AG09309 (cell line): ENCODE measurements at places on chromosomes 6 and 20.

- no peak for DNase-seq
These were observed 5.9 kb downstream of the SMAP1 start for GRCh38 chr6:70673601-70674000.

DNA sequence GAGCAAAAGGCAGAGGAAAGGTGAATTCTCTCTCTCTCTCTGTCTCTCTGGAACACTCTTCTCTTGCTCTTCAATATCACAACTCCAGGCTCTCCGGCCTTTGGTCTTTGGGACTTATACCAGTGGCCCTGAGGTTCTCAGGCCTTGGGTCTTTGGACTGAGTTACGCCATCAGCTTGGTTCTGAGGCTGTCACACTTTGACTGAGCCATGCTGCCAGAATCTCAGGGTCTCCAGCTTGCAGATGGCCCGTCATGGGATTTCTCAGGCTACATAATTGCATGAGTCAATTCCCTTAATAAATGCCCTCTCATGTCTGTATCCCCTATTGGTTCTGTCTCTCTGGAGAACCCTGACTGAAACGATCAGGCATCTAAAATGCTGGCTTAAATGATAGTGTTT is 12.9 kb downstream of the BTN2A1 start:
- no peak for DNase-seq

DNA sequence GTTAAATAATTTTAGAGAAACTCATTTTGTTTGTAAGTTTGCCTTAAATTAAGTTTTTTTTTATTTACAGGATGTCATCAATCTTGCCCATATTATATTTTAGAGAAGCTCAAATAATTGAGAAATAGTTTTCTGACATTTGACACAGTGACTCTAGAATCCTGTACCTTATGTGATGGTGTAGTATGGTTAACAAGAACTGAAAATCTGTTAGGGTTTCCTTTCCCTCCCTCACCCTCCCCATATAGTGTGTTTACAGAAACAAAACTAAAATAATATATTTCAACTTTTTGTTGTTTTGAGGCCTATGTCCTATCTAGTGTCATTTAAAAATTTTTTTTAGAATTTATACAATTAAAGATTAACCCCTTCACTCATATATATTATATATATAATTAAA is 91.8 kb downstream of the SESN1 start:
- DNase-seq = no peak

- no peak for DNase-seq
These were observed 10.7 kb upstream of the PLEKHG1 start for GRCh38 chr6:150588888-150589499.
